Stimulated activated CD8-positive, alpha-beta memory T cell treated with anti-CD3 and anti-CD28 coated beads, Interleukin-15, amount 100 ng/mL, for 24 hours (primary cell): ENCODE measurements at places on chromosomes 2 and 18.

GRCh38 chr2:68726608-68727367, 7.8 kb upstream of the ARHGAP25 start:
- DNase-seq = peak; percentile 33

DNA sequence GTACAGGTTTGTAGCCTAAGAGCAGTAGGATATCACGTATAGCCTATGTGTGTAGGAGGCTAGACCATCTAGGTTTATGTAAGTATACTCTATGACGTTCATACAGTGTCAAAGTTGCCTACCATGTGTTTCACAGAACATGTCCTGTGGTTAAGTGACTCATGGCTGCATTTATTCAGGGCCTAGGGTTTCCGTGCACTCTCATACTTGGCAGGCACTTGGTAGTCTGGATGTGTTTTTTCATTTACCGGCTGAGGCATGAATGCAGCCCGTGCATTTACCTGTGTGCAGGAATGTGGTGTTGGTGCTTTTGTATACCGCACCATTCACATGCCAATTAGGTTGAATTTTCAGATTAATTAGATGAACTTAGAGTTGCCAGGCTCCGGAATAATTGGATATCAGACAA, 43.4 kb downstream of the MYL12B start:
- DNase-seq = no peak

DNA sequence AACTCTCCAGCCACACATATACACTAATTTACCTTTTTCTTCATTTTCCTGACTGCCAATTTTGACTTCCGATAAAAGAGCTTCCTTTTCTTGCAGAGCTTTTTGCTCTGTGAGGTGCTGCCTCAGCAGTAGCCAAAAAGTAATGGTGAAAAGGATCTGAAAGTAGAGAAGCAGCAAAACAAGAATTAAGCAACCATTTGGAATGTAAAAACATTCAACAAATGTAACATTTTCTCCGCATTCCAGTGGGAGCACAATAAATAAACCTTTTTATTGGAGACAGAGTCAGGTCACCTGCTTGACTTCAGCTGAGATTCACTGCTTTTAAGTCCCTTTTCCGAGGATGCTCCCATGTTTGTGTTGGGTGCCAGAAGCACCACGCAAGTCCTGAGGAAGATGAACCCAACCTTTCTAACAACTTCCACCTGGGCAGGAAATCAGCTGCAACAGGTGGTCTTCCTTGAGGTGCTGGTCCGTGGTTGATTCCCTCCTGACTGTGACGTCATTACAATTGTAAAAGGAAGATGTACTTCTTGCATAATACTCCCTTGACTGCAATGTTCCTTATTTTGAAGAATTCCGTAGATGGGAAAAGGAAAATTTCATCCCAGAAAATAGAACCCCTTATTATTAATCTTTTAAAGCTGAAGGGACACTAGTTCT, 265.5 kb downstream of the NAPG start:
- DNase-seq = no peak

- no peak for DNase-seq
Observed at GRCh38 chr18:35573531-35573930, 8.0 kb upstream of the GALNT1 start.

DNA sequence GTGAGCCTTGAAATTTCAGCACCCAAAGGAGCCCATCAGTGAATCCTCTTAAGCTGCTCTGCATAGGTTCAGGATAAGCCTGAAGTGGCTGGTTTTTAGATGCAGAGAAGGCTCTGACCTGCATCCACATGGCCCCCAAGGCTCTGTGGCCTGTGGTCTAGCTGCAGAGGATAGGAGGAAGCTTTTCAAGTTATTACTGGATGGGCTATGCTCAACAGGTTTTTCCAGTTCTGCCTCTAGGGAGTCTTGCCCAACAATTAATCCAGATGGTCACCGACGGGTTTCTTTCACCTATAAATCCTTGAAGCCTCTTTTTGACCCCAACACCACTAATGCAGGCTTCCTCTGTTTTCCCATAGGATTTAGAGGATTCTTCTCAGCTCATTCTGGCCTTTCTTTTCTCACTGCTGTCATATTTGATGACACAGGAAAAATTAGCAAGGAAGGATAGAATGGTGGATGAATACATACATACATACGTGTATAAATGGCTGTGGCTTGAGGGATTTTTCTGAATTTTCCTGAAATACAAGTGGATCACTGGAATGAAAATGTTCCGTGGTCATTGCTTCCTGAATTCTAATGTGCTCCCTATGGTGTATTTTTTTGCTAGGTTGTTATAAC, 52.2 kb upstream of the BCL2L11 start:
- no peak for DNase-seq

- DNase-seq = no peak
Observed at GRCh38 chr2:54074606-54075341, 40.6 kb upstream of the ACYP2 start.

GRCh38 chr2:132538331-132538855, 121.8 kb downstream of the GPR39 start:
- no peak for DNase-seq

DNA sequence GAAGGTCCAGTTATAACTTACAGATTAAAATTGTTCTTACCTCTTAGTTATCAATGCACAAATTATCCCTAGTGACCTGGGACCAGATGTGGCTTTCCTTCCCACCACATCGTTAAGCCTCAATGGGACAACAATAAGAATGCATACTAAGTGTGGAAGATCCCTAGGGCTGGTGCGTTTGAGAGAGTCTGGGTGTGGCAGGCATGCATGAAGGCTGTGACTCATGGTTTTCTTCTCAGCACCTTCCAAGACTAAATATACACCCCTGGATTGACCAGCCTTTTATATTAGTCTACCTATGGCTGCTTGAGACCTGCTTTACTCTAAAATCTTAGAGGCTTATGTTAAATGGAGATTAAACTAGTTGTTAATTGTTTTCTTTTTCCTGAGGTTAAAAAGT, 261.7 kb upstream of the SLC14A2 start:
- no peak for DNase-seq

GRCh38 chr18:75785206-75785605, 357.7 kb upstream of the SMIM21 start:
- DNase-seq = no peak

DNA sequence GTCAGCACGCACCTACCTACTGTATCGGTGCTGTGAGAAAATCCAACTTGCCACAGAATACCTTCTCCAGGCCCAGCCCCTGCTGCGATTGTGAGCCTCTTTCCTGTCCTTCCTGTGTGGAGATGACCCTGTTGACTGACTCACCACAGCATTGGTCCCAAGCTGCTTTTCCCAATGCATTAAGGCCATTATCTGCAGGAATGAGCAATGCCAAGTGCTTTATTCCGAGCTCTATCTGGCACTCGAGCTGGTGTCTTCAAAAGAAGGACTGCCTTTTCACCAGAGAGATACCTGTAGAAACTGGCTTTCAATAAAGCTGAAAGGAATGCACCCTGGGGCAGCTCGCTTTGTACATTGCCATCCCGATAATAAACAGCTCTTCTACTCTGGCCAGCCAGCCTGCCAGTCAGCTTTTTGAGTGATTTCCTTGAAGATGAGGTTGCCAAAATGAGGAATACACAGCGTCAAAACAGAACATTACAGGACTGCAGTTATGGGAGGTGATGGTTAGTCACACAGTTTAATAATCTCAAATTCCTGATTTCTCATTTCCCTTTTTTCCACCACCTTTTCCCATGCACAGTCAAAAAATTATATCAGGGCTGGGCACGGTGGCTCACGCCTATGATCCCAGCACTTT, 8.3 kb upstream of the RNF103 start:
- DNase-seq = no peak

DNA sequence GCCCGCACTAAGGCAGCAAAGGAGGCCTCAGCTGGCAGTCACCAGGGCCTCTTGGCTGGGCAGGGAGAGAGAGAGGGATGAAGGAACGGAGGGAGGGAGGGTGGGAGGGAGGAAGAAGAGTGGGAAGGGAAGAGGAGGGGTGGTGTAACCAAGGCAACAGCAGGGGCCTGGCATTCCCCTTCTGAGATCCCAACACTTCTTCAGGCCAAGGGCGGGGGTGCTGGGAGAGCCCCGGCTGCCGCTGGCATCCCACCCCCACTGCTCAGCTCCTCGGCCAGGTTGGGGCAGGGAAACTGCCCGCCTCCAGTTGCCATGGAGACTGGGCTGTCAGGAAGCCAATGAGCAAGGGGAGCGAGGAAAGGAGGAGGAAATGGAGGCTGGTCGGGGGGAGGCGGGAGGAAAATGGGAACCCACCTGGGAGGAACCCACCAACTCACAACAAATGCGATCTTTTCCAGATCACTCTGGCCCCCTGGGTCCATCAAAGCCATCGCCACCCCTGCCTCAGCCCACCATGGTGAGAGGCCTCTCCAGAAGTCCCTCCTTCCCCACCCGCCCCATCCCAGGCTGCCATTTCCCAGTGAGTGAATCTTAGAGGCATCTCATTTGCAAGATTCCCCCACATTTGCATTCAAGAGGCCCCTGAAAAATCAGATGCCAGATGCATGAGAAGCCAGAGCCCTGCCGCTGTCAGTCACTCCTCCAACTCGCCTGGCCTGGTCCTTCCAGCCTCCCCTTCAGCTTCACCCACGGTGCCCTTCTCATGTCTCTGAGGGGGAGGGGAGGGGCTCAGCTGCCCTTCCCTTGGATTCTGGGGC, 12.4 kb downstream of the SH2D6 start:
- no peak for DNase-seq

DNA sequence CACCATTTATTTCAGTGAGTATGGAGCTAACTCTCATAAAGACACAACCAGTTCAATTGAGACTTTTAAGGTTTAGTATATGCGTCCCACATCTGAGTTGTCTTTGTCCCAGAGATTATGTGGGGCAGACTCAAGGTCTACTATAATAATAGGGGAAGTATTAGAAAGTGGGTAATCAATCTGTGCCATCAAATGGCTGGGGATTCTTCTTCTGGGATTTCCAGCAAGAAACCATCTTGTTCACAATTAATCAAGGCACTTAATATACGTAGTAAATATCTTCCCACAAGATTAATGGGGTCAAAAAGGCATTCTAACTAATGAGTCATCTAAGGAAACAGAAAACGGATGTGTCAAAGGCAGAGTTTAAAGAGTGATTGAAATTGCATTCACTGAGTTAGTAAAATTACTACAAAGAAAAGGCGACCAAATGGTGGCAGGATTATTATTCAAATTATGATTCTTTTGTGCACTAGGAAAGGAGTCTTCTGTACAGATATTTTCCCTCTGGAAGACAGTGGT, 179.8 kb upstream of the REG3G start:
- DNase-seq = no peak

- no peak for DNase-seq
Observed at GRCh38 chr2:10909050-10909995, 2.4 kb upstream of the KCNF1 start.

- no peak for DNase-seq
Observed at GRCh38 chr2:200054681-200055468, 99.5 kb downstream of the MAIP1 start.

DNA sequence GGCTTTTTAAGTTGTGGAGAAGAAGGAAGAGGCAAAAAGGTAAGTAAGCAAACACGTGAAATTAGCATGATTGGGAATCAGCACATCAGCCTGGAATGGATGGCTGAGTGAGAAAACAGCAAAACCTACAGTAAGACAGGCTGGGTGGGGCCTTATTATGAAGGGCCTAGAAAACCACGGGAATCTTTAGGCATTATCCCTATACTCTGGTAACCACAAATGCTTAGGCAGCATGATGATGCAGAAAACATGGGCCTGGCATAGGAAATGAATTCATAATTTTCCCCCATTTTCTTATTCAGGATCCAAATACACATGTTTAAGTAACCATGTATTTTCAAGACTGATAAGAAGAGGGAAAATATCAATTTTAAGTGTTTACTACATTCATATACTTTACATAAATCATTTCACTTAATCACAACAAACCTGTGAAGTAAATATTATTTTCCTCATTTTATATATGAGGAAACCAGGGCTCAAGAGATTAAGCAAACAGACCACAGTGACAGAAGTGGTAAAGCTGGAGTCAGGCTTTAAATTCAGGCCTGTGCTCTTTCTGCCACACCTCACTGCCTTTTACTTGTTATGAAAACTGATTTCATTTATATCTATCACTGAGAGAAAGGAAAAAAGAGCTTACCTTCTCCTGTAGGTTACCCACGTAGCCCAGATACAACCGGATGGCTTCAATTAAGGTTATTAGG, 4.0 kb downstream of the TMEM17 start:
- DNase-seq = no peak

DNA sequence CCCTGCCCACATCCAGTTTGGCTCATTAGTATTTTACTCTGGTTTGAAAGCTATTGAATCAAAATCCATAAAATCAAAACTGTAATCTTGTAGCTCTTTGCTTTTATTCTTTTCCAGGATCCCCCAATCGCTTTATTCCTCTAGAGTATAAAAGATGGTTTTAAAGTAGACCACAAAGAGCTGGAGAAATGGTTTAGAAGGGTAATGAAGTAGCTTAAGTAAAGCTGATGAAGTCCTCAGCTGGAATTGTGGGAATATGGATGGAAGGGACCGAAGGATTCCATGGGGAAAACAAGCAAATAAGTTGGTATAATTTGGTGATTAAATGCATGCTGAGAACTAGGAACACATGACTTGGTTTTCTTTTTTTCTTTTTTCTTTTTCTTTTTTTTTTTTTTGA, 12.3 kb downstream of the ARHGAP28 start:
- no peak for DNase-seq

DNA sequence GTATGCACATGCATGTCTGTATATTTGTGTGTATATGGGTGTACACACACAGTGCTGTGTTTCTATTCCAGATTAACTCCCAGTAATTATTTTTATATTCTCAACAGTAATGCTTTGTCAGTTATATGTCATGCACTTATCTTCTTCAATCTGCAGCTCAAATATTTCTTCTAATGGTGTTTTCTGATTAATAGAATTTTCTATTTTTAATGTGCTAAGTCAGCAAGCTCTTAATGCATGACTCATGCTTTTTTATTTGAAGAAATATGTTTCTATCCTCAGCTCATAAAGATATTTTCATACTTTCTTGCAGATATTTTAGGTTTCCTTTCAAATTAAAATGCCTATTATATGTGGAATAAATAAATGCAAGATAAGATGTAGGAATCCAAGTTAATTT, 59.7 kb upstream of the TMEM18 start:
- no peak for DNase-seq

GRCh38 chr2:112588611-112589045, 4.2 kb downstream of the CHCHD5 start:
- no peak for DNase-seq

DNA sequence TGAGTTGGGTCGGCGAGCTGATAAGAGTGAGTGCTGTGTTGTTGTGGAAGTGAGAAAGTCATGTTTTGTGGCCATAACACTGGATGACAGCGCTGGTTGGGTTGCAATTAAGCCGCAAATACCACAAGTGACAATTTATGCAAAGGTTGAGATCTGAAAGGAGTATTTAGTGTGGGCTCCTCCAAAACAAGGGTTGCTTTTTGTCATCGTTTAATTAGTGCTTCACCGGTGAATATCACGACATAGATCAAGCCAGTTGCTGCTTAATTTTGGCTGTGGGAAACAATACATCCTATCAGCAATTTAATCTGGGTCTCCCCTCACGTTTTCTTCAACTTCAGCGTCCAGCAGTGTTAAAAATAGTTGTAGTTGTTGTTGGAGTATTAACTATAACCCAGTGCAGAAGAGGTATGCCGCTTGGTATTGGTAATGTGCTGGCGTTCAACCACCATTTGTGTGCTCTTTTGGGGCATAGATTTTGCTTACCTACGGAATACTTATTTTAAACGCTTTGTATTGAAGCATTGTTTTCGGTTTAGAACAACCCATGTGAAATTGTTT, 662 bp downstream of the ACVR2A start:
- DNase-seq = no peak
